Nucleus accumbens (tissue), 56 donors: ENCODE measurements at places on chromosomes 6 and 20.

GRCh38 chr20:58665606-58666005, 14.5 kb downstream of the STX16 start:
- no peak for DNase-seq

- DNase-seq = no peak
Observed at GRCh38 chr6:129243377-129243776, 360.4 kb downstream of the LAMA2 start.

DNA sequence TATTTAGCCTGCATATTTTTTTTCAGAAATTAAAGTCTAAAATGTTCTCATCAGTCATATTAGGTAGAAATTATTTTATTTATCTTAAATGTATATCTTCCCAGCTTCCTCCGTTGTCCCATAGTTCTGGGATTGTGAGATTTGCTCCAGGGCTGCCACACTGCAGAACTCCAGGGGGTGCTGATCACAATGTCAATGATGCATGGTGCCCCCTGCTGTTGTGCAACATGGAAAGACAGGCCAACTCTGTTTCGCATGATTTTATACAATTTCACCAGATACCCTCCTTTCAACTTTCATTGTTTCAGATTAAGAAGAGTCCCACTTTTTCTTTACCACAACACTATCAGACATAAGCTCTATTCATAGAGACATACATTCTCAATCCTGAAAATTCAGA, 35.9 kb downstream of the ID4 start:
- no peak for DNase-seq

DNA sequence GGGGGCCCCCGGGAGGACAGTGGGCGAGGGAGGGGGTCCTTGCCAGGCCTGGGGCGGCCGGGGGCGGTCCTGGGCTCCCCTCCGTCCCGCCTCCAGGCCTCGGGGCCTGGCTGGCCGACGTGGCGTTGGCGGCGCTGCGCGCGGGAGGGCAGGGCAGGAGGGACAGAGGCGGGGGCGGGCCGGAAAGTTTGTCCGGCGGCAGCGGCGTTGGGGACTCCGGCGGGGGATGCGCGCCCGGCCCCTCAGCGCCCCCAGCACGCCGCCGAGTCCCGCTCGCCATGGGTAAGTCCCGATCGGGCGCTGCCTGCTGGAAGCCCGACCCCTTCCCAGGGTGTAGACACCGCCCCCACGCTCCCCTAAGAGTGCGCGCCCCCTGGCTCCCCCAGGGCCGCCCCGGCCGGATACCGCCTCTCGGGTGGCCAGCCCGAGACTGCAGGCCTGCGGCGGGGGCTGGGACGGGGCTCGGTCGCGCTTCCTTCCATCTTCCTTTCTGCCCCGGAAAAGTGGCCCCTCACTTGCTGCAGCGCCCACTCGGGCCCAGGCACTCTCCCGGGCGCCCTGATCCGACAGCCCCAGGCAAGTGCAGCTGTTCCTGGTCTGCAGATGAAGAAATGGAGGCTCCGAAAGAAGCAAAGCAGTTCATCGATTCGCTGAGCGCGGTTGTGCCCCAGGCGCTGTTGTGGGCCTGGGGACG, at the start of gene SLC2A10:
SLC2A10 (plus strand) TSS at position 191 of the 694 bp plus-strand sequence; CDS start at position 279, 88 bp downstream.
- peak; percentile 9 for DNase-seq

DNA sequence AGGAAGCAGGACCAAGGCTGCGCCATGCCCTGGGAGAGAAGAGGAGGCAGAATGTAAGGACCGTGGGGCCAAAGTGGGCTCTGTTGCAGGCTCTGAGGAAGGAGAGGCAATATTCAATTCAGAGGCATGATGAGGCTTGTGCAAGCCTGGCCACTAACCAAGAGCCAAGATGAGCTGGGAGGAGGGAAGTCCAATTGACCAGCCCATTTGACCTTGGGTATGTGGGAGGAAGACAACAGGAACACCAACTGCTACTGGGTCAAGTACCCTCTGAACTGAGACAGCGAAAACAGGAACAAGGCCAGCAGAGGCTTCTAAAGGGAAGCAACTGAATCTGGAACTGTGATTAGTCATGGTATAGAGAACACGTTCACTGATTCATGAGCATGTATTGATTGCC, 779.6 kb downstream of the MAFB start:
- no peak for DNase-seq

DNA sequence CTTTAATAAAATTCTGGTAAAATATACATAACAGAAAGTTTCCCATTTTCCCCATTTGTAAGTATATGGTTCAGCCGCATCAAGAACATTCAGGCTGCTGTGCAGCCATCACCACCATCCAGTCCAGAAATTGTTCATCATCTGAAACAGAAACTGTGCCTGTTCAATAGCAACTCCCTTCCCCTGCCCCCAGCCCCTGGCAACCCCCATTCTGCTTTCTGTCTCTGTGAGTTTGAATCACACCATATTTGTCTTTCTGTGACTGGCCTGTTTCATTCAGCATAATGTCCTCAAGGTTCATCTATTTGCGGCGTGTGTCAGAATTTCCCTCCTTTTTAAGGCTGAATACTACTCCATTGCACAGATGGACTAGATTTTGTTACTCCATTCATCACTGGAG, 19.1 kb downstream of the VSTM2L start:
- no peak for DNase-seq

- no peak for DNase-seq
Observed at GRCh38 chr6:3899061-3899460, 49.9 kb downstream of the FAM50B start.

- no peak for DNase-seq
Observed at GRCh38 chr6:140718021-140718420, 1343.6 kb upstream of the CITED2 start.

GRCh38 chr20:9179193-9179802, 110.4 kb downstream of the PLCB4 start:
- no peak for DNase-seq
